ENCODE measurements at places on chromosomes 5 and 9. TPM values are rescaled to one million over a fixed set of nuclear protein-coding genes. Genes with fewer than 3 reads are reported as not detected.

DNA sequence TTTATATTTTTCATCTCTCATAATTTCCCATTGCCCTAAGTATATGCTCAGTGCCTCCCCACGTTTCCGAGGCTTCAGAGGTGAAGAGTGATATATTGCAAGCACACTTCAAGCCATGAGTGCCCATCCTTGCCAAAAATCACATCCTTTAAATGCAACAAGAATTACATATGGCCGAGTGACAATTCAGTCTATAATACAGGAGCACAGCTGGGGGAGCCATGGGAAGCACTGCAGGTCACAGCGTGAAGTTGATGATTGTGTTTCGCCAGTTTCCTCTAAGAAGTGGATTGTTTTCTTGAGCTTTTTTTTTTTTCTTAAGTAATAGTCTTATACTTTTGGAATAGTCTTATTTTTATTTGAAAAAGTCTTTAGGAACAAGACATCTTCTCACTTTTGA lies 61.1 kb downstream of the MTRR start:
- no peak for DNase-seq

CARTPT gene
- not detected for total RNA-seq

PPP6C gene
- total RNA-seq: 10.1 TPM

GRCh38 chr9:77916410-77916819 lies 115.2 kb downstream of the GNAQ start:
- no peak for DNase-seq
